NCI-H1417 treated with DMSO at 0.1 percent for 48 hours (cell line): ENCODE measurements at places on chromosomes 7 and 10.

DNA sequence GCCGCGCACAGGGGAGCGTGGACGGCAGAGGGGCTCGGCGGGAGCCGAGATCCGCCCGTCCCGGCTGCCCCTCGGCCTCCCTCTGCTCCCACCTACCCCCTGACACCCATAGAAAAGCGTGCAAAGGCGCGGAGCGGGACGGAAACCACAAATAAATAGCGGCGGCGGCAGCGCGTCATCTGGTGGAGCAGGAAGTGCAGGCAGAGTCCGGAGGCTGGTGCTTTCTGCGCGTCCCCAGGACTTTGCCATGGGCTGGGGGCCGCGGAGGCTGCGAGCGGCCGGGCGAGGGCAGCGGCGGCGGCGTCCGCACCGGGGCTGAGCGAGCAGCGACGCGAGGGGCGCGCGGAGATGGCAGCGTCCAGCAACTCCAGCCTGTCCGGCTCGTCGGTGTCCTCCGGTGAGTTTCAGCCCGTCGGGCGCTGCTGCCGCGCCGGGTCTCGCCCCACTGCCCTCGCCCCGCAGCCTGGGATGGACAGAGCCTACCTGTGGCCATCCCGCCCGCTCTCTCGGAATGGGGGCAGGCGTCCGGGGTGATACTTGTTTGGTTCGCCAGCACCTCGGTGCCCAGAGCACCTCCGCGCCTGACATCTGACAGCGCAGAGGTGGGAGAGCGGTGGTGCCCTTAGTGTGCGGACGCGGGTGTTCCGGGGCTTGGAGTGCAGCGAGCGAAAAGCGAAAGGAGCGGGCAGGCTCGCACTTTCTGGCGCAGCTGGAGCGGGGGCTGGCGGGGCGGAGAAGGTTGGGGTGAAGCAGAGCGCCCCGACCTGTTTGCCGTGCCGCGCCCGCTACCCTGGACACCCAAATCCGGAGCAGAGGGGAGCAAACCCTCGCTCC lies at the start of gene CHN2:
CHN2 (plus strand) TSS at position 182 of the 834 bp plus-strand sequence.
- no peak for DNase-seq

DNA sequence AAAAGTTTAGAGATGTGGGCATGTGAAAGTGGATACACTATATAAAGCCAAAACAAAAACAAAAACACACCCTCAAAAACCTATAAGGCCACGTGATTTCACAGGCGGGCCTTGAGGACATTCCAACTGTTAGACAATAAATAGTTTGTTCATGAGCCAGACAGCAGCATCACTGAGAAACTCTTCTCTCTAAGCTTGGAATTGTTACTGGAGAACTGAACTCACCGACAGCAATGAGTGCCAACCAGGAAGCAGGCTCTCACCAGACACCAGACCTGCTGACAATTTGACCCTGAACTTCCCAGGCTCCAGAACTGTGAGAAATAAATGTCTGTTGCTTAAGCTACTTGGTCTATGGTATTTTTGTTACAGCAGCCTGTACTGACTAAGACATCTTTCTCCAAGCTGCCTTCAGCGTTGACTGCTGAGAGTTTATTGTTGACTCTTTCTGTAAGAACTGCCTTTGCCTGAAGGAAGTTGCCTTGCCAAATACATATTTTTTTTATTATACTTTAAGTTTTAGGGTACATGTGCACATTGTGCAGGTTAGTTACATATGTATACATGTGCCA lies 107.5 kb downstream of the EPDR1 start:
- no peak for DNase-seq

DNA sequence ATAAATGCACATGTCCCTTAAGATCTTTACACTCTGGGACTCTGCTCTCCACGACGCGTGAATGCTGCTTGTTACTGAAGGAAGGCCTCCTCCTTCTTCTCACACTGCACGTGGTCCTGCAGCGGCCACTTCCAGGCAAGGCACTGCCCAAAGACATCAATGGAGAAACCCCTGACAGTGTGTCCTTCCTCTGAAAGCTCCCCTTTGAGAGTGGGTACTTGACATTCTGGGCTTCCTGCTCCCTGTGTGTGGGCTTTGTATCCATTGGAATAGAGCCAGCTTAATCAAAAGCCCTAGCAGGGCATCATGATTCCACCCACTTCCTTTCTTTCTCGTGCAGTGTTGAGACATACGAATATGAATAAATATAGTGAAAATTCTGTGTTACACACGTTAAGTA lies 69.7 kb upstream of the STK17A start:
- no peak for DNase-seq

DNA sequence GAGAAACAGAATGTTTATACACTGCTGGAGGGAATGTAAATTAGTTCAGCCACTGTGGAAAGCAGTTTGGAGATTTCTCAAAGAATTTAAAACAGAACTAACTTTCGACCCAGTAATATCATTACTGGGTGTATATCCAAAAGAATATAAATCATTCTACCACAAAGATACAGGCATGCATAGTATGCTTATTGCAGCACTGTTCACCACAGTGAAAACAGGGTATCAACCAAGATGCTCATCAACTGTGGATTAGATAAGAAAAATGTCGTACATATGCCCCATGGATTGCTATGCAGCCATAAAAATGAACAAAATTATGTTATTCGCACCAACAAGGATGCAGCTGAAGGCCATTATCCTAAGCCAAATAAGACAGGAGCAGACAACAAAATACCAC lies 343.1 kb upstream of the KCND2 start:
- DNase-seq = no peak

GRCh38 chr10:35059481-35059880 lies 30.7 kb downstream of the CUL2 start:
- DNase-seq = no peak
